Aorta (tissue), 5 donors: ENCODE measurements at places on chromosomes 2 and 18.
A peak's percentile ranks its signal among the peaks of the same experiment; 100 is the strongest.

DNA sequence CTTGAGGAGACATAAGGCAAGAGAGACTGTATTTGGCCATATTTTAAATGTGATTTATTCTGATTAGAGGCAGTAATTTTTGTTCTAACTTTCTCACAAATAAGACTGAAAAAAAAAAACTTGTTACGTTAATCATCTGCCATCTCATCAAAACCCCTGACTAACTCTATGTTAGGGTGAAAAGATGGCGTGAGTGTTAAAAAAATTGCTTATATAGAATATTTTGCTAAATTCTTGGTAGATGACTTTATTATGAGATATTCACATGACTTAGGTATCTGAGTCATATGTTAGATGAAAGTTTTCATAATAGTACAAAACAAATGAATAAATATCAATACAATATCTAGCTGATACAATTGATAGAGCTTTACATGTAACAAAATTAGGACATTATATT lies 1508.7 kb upstream of the TMEFF2 start:
- DNase-seq = no peak

DNA sequence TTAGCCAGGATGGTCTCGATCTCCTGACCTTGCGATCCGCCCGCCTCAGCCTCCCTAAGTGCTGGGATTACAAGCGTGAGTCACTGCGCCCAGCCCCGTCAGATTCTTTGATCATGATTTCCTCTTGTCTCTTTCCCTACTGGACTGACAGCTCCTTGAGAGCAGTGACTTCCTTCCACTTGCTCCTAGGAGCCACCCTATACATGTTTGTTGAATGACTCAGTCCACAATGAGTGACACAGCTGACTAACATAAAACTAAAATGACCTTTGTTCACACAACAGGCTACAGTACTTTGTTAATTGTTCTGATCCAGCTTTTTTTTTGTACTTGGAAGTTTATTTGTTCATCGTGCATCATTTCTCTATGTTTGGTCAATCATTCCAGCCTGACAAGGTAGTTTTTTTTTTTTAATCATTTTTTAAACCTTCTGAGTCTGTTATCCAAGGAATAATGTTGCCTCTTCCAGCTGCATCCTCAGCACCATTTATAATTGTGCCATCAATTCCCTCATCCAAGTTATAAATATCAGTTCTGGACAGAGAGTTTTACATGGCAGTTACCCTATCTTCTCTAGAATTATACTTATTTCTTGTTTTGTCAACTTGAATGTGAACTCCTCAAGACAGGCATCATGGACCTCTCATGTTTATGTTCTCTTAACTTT lies 42.9 kb upstream of the TUBA3E start:
- DNase-seq = no peak

DNA sequence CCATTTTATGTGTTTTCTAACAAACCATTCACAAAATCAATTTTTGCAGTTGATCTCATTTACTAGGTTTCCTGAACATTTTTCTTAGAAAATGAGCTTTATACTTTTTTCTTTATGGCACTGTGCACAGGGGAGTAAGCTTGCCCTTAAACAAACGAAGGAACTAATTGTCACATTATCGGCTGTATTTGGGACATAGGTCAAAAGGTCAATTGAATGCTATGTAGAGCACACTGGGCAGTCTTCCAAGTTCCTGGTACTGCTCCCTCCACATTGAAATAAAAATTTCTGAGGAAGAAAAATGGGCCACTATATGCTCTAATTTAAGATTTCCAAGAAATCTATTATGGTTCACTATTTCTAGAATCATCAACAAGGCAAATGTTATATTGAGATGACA lies 93.6 kb upstream of the TMEFF2 start:
- no peak for DNase-seq

DNA sequence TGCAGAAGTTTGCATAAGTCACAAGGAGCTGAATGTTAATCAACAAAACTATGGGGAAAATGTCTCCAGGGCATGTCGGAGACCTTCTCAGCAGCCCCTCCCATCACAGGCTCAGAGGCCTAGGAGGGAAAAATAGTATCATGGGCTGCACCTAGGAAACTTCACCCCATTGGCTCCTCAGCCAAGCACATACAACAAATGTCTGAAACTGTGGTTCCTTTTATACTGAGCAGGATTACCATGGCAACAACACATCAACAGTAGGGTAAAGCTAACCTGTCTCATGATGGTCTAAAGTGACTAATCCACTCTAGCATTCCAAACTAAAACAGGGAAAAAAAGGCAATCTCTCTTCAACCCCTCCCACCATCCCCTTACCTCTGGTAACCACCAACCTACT lies 3.2 kb upstream of the NEMP2 start:
- DNase-seq = no peak

DNA sequence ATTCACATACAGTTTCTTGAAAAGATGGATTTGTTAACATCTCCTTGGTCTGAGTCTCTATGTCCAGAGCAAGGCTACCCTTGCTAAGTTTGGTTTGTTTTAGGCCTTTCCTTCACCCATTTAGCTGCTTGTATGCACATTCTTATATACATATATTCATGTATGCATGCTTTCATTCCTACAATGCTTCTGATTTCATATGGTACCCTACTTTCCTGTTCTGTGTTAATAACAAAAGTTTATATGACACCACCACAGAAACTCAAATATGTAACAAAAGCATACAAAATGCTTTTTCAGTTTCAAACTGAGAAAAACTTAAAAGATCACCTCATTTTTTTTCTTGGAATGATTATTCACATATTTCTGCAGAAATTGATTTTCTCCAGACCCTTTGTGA lies 39.4 kb downstream of the OSGEPL1 start:
- no peak for DNase-seq

DNA sequence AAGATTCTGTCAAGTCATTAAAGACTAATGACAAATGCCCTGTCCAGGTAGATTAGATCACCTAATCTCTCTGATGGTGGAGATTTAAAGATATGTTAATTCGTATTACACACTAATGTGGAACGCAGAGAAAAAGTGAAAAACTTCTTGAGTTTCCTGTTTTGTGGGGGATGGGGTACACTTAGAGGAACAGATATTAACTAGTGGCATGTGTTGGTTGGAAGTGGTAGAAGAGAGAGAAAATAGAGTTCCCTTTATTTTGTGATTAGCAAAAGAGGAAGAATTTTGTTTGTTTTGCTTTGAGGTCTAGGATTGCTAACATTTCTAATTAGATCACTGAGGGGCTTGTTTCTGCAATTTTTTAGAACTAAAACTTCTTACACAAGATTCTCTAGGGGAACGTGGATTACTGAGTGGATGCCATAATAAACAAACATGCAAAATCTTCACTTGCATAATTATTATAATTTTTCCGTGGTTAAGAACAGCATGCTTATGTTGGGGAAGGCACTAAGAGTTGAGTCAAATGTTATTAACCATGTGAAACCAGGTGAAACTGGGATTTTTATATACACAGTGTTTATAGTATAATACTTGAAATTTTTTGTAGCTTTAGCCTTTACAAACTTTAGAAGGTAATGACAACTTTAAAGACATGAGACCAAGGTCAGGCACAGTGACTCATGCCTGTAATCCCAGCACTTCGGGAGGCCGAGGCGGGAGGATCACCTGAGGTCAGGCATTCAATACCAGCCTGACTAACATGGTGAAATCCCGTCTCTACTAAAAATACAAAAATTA lies 97.4 kb upstream of the STK17B start:
- no peak for DNase-seq

DNA sequence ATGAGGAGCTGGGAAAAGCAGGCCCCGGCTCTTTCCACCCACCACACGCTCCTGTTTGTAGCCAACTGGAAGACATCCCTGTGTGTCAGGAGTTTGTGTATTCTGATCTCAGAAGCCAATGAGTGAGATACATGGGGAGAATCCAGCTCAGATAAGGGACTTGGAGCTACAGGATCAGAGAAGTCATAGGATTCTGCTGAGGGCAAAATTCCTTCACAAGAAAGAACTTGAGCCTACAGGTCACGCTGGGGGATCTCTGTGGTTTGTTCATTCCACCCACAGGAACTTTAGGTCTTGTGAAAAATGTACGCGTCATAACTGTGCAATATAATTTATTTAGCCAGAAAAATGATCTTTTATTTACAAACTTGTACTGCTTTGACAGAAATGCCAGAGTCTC lies 80.1 kb upstream of the SMIM21 start:
- no peak for DNase-seq

DNA sequence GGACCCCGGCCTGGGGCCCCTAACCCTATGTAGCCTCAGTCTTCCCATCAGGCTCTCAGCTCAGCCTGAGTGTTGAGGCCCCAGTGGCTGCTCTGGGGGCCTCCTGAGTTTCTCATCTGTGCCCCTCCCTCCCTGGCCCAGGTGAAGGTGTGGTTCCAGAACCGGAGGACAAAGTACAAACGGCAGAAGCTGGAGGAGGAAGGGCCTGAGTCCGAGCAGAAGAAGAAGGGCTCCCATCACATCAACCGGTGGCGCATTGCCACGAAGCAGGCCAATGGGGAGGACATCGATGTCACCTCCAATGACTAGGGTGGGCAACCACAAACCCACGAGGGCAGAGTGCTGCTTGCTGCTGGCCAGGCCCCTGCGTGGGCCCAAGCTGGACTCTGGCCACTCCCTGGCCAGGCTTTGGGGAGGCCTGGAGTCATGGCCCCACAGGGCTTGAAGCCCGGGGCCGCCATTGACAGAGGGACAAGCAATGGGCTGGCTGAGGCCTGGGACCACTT lies 16.4 kb downstream of the EMX1 start:
- DNase-seq = peak; percentile 25

GRCh38 chr2:148568597-148568996 lies 76.0 kb upstream of the EPC2 start:
- DNase-seq = no peak

GRCh38 chr18:45650321-45650720 lies 35.0 kb downstream of the SLC14A2 start:
- DNase-seq = no peak

- peak; percentile 93 for DNase-seq
Observed at GRCh38 chr2:238864207-238865014, 16.5 kb downstream of the TWIST2 start.

GRCh38 chr18:46910856-46911255 lies 6.5 kb downstream of the PIAS2 start:
- DNase-seq = no peak

- DNase-seq = no peak
Observed at GRCh38 chr2:110732422-110733413, at the start of gene ACOXL. Gene ACOXL (plus strand): TSS chr2:110732573. CDS start chr2:110768390, 35,817 bp downstream.

DNA sequence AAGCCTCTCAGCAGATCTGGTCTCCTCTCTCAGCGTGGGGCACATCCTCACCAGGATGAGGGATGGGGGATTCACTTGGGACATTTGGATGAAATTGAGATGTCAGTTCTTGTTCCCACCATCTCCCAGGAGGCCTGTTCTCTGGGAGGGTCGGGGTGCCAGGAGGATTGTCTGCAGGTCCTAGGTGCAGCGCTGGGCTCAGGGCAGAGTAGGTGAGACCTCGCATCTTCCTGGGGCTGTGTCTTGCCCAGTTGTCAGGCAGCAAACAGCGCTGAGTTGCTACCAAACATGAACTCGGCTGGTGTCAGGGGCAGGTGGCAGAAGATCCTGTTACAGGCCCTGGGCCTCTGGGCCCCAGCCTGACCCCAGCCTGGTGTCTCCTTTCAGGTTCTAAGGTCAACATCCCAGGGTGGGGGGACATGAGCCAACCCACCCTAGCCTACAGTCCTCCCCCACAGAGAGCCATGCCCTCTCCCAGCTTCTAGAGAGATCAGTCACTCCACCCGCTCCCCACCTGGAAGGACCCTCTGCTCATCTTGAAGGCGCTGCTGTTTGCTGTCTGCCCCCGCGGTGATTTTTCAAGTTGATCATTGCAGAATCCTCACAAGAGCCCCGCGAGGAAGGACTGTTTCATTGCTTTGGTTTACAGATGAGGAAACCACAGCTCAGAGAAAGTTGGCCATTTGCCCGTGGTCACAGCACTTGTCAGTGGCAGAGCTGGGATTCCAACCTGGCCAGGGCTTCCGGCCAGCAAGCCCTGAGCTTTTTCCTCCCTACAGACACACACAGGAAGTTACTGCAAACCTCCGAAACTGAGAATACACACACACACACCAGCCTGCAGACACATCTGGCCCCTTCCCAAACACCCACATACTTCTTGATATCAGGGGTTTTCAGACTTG lies 83.9 kb downstream of the STPG4 start:
- peak; percentile 94 for DNase-seq

- DNase-seq = no peak
Observed at GRCh38 chr2:9995059-9995458, 43.6 kb downstream of the GRHL1 start.

GRCh38 chr2:129460299-129461198 lies 518.9 kb upstream of the RAB6C start:
- no peak for DNase-seq

DNA sequence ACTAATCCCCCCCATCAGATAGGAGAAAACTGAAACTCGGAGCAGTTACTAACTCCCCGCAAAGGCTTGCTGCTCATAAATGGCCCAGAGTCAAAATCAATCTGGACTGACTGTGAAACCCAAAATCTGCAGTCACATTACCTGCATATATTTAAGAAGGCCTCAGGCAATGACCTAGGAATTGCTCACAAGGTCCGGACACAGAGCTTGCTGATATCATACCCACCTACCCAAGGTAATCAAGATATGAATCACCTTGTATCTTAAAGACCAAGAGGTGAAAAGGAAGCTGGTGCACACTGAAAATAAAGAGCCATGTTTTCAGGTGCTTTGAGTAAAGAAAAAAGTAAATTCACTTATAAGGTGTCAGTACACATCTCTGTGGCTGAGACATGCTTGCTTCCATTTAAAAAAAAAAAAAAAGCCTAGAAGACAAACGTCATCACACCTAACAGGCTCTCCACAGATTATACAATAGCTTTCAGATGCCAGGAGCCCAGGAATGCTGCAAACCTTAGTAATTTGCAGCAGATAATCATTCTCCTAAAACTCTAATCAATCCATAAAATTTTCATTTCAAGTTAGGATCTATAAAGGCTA lies 195.4 kb downstream of the ZEB2 start:
- no peak for DNase-seq

GRCh38 chr2:121338281-121338680 lies 53.3 kb upstream of the TFCP2L1 start:
- DNase-seq = no peak

DNA sequence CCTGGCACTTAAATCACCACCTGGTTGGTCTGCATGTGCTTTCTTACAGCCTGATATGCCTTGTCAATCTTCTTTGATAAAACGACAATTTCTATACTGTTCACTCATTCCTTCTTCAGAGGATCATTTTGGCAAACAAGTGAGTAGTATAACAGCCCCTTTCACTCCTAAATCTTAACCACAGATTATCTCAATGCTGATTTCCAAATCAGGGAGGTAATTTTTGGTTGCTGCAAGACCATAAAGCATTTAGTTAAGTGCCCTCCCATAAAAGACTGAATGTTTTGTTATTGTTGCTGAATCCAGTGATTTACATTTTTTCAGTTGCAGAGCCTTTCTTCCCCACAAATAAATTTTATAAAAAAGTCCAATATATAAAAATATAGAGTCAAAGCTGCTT lies 129.2 kb upstream of the CYP26B1 start:
- DNase-seq = no peak

DNA sequence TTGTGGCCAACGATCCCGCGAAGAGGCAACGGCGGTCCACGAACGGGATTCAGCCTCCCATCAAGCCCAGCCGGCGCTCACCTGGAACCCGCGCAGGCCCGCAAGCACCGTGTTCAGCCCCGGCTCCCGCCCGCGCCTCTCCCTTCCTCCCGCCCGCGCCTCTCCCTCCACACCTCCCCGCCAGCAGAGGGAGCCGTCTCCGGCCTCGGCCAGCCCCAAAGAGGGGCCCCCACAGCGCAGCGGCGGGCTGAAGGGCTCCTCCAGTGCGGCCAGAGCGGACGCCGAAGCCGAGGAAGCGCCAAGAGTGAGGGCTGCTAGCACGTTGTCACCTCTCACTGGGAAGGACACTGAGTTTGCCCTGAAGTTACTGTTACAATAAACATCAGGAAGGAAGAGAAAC lies 55.3 kb upstream of the LAPTM4A start:
- DNase-seq = no peak
